ENCODE measurements at places on chromosomes 3 and 15. TPM values are rescaled to one million over a fixed set of nuclear protein-coding genes. Genes with fewer than 3 reads are reported as not detected.

- DNase-seq, result no peak
Observed at GRCh38 chr3:139978966-139979365, 44.0 kb downstream of the CLSTN2 start.

The MRPL3 gene
- 248 TPM for total RNA-seq

The CCDC14 gene
- 36.1 TPM for total RNA-seq

DNA sequence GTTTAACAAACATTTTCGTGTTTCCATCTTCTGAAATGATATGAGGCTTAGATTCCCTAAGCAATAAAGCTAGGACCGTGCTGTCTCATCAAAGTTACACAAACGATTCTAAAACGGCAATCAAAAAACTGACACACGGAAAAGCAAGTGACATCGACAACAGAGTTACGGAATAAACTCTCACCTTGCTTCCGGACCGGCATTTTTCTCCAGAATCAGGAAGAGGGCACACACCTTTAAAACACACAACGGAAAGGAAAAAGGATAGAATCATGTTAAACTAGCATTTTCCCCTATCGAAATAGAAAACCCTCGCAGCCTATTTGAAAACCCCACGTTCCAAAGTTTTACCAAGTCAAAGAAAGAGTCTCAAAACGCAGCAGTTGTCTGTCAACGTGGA is 1.4 kb downstream of the DLG1 start:
- DNase-seq, result no peak

DNA sequence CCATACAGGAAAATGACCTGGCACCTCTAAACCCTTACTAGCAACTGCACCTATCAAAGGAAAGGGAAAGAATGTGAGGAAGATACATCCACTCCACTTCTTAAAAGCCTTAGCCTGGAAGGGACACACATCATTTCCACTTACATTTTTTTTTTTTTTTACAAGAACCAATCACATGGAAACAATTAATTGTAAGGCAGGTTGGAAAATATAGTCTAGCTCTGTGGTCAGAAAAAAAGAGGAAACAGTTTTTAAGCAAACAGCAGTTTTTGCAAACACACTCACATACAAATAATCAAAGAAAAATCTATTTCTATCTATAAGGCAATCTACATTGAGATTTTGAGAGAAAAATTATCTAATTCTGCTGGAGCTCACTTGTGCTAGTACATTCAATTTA is 98.9 kb upstream of the SPRED1 start:
- no peak for DNase-seq

The CNTN4 gene
- total RNA-seq, result 1.00 TPM

The ISLR2 gene
- 5.7 TPM for total RNA-seq

- DNase-seq, result no peak
Observed at GRCh38 chr3:142105991-142106390, 43.4 kb downstream of the TFDP2 start.

All from H7 (cell line).